ENCODE measurements at places on chromosomes 2 and 18.

GRCh38 chr18:26267357-26267930, 41.2 kb downstream of the TAF4B start:
- DNase-seq, result no peak

DNA sequence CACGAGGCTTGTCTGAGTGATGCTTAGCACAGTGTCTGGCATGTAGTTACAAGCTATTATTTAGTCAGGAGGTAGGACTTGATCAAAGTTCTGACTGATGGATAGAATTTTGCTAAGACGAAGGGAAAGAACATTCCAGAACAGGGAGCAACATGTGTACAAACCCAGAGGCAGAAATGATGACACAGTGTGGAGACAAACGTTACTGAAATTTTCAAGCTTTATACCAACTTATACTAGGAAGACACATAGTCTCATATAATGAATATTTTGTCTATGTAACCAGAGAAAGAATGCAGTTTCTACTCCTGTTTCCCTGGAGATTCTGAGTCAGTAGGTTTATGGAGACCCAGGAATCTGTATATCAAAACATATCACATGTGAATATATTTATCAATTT, 123.4 kb downstream of the FAM124B start:
- DNase-seq, result no peak

GRCh38 chr2:205898744-205899143, 187.2 kb downstream of the INO80D start:
- DNase-seq, result no peak

DNA sequence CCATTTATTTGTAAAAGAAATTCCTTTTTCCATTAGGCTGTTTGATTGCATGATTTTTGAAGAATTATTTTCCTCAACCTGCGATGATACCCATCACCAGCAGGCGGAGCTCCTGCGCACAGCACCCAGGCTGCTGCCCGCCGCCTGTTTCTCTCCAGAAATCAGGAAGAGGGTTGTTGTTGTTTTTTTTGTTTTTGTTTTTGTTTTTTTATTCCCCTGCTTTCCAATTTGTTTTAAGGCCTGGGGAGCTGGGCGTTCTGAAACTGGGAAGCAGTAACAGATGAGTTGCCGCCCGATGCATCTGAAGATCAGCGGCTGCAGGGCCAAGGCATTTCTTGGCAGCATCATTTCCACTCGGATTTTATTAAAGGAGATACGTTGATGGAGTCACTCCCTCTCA, 132.1 kb downstream of the MBP start:
- DNase-seq, result peak; percentile 52

- no peak for DNase-seq
These were observed 17.3 kb downstream of the ESPNL start for GRCh38 chr2:238117199-238118154.

DNA sequence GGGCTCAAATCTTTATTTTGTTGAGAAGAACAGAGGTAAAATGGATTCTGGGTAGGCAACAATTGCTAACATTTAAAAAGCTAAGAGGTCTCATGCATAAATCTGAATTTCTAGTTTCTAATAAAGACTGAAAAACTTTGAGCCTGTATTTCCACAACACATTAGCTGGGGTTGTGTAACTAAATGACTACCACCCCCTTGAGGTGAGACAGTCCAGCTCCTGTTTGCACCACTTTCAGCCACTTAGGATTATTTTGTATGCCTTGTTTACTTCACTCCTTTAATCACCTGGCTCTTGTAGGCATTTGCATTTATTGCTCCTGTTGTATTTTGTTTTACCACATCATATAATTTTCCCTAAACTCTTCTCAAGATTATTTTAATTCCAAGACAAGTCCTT, 376.6 kb downstream of the PTH2R start:
- no peak for DNase-seq

GRCh38 chr2:157497638-157498314, 53.9 kb upstream of the CYTIP start:
- no peak for DNase-seq

- no peak for DNase-seq
These were observed 76.7 kb upstream of the SALL3 start for GRCh38 chr18:78902795-78903435.

DNA sequence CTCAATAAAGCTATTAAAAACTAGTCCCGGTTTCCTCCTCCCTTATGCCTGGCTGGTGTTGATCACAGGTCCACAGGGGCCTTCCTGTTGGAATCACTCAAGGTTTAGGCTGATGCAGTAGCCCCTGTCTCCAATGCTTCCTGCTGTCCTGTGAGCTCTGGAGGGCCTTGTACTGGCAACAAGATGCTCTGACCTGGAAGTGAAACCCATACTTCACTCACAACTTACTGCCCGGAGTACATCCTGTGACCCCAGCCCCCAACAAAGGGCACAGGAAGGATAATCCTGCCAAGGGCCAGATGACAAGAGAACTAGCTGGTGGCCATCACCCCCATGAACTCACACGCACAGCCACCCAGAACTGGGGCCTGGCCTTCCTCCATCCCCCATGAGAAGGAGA, 50.3 kb downstream of the ZBTB7C start:
- no peak for DNase-seq

DNA sequence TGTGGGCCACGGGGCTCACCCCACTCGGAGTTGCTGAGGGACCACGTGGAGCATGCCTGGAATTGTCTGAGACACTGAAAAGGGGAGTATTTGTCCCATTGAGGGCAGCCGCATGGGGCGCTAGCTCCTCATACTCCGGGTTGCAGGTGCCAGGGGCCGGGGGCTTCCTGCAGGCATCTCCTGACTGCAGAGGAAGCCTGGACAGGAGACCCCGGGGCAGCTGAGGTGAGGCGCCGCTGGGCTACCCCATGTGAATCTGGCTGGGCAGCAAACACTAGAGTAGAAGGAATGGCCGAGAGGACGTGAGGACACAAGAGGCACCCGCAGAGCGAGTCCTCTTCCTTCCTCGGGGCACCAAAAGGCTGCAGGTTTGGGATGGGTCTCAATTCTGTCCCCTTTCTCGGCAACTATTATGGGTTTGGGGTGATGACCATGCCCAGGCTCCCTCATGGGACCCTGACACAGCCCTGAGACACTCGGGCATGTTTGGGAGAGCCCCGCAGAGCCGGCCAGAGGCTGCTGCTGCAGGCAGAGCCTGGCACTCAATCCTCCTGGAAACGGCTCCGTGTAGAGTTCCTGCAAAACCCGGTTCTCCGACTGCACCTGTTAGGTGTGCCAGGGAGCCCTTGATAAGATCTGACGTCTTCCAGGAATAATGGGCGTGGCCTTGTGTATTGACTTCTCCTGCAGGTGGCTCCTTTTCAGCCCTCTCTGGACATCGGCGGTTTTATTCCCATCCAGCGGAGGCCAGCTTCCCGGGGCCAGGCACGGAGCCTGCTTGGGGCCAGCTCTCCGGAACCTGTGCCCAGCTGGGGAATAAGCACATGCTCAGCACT, 77.0 kb downstream of the CTIF start:
- peak; percentile 75 for DNase-seq

- peak; percentile 69 for DNase-seq
These were observed at the start of gene WDSUB1 for GRCh38 chr2:159285929-159286708. WDSUB1 (minus strand) TSS chr2:159286703; CDS start chr2:159283069, 3,634 bp downstream.

- DNase-seq, result no peak
These were observed 1.5 kb downstream of the ACSL3 start for GRCh38 chr2:222862106-222862908.

Data from breast epithelium (tissue), 4 donors.